CD4-positive, alpha-beta T cell treated with Interferon alpha-2 for 1 hour (primary cell): ENCODE measurements at places on chromosomes 13 and 19.

- no peak for DNase-seq
These were observed 24.9 kb upstream of the SIGLEC11 start for GRCh38 chr19:49985871-49986270.

- DNase-seq: no peak
These were observed 48.1 kb upstream of the PCDH9 start for GRCh38 chr13:67278235-67278634.

DNA sequence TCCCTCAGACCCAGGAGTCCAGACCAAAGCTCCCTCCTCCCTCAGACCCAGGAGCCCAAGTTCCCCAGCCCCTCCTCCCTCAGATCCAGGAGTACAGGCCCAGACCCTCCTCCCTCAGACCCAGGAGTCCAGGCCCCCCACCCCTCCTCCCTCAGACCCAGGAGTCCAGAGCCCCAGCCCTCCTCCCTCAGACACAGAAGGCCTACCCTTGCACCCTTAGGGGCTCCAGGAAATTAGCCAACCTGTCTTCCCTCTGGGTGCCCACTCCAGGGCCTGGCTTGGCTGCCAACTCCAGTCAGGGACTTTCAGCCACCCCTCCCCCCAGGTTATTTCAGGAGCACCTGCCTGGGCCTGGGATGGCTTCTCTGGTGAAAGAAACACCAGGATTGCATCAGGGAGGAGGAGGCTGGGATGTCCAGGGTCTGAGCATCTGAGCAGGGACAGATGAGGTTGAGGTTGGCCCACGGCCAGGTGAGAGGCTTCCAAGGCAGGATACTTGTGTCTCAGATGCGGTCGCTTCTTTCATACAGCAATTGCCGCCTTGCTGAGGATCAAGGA, at the start of gene FGF21:
Gene FGF21, plus strand, starts transcription at position 441 of the 558 bp plus-strand sequence. CDS start 713 bp downstream, outside the sequence.
- DNase-seq: no peak

DNA sequence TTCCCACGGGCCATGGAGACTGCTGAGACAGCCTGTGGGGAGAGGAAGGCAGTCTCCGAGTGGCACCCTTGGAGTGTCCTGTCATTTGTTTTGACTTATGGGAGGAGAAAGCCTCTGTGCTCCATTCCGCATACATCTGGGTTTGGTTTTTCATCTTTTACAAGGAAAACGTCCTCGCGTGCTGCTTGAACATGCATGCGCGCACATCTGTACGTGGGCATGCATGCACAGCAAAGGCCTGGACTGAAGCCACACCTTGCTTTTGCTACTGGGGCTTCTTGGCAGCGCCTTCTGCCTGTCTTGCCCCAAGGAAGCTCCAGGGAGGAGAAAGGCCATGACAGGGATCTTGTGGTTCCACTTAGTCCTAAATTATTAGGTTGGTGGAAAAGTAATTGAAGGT, 44.0 kb downstream of the SUGP2 start:
- no peak for DNase-seq

DNA sequence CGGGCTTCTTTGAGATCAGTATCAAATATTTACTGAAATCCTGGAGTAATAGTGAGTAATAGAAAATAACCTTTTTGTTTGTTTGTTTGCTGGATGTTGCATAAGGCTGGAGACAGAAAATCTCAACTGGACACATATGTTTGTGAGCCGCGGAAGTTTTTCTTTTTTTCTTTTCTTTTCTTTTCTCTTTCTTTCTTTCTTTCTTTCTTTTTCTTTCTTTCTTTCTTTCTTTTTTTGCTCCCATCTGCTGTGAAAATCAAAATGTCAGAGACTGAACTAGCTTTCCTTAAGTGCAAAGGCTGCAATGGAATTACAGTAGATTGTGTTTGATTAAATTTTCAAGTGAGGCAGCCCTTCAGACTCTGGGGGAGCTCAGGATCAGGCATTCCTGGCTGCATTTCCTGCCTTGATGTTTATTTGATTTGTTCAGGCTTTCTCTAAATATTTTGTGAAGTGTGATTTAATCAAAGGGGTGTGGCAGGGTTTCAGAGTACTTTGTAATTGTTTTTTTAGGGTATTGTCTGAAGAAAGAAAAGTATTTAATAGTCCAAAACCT, 319 bp downstream of the FRY start:
- DNase-seq: no peak

DNA sequence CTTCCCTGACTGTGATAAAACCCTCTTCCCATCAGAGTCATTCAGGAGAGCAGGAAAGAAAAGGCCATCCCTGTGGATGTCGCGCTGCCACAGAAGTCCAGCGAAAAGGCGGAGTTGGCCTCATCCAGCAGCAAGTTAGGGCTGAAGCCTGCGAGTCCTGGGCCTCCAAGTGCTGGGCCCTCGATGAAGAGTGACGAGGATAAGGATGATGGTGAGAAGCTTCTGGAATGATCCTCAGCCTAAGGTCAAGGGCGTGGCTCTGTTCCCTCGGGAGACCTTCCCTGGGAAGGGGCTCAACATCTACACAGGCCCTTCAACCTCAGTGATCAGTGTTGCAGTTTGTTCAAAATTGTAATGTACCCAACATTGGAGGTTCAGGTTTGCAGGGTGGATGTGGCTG, 22.3 kb downstream of the TEX29 start:
- DNase-seq: no peak

DNA sequence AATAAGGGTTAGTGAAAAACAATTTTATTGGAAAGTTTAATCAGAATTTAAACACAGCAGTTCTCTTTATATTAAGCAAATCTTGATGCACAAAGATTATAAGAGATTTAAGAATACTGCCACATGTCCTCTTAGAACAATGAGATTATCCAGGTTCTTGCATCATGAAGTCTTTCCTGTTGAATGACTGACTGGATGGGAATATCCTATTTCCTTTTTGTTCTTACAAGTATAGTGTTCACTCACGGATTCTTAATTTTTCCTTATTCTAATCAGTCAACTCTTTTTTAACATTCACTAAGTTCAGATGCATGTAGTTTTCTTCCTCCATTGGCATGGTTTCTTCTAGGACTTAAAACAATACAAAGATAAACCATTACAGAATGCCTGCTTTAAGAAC, 10.1 kb downstream of the URI1 start:
- DNase-seq: no peak

DNA sequence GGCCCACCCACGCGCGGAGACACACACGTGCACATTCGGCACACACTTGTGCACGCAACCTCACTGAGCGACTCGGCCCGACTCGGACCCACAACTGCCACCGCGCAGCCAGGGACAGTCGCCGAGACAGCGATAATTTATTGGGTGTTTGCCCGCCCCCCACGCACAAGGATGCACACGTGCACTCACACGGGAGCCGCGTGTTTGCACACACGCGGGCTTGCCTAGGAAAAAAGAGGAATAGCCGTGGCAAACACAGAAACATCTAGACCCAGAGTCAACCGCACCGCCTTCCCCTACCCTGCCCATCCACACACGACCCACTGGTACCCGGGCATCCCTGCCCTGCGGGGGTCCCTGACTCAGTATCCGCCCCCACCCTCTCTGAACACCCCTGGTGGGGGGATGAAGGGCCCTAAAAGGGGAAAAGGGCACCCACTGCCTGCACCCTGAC, 1.1 kb upstream of the SSBP4 start:
- DNase-seq: no peak

- DNase-seq: no peak
These were observed 1623.5 kb downstream of the PCDH9 start for GRCh38 chr13:65606622-65607021.

- DNase-seq: peak; percentile 51
These were observed 703 bp downstream of the ZNF506 start for GRCh38 chr19:19820774-19821320.

DNA sequence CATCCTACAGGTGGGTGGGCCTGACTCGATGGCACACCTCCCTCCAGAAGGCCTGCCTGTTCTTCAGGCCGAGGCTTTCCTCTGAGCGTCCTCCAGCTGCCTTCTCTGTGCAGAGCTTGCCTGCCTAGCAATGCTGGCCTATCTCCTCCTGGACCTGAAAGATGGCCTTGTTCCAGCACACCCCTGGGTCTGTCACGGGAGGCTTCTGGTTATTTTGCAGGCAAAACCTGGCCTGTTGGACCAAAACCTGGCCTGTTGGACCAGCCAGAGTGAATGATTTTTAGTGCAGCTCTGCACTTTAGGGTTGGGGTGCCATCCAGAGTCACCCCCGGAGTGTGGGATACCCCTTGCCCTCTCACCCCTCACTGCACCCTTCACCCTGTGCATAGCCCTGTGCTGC, 128.4 kb downstream of the KATNAL1 start:
- DNase-seq: no peak

- peak; percentile 74 for DNase-seq
These were observed at the start of gene TLE5 for GRCh38 chr19:3062165-3063105. Gene TLE5, minus strand, starts transcription at chr19:3062495. Its CDS starts 295 bp downstream, at chr19:3062200.

DNA sequence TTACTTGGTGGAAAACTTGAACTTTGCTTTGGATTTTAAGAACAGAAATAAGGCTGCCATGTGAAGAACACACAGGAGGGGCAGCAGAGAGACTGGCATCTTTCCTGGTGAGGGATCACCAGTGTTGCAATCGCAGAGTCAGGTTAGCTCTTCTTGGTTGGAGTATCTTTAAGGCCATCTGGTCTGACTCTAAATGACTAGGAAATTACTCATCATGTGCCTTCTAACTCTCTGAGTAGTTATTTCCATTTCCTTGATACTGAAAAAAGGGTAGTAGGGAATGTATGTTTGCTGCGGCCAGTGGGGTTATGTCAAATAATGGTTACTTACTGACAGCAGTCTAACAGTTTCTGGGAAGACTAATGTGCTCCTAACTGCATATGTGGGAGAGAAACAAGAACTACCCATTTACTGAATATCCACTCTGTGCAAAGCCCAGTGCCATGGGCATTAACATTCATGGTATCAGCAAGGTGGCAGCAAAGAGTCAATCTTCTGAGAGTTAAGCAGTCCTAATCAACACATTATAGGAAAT, 122.1 kb downstream of the COG6 start:
- DNase-seq: no peak

GRCh38 chr19:49911381-49912145, 14.9 kb upstream of the IL4I1 start:
- peak; percentile 66 for DNase-seq

GRCh38 chr13:30762643-30763042, 27.3 kb downstream of the ALOX5AP start:
- no peak for DNase-seq

- DNase-seq: no peak
These were observed at the start of gene PTGIR for GRCh38 chr19:46624958-46625661. Gene PTGIR, minus strand, starts transcription at chr19:46625089. Its CDS starts 864 bp downstream, at chr19:46624225.

DNA sequence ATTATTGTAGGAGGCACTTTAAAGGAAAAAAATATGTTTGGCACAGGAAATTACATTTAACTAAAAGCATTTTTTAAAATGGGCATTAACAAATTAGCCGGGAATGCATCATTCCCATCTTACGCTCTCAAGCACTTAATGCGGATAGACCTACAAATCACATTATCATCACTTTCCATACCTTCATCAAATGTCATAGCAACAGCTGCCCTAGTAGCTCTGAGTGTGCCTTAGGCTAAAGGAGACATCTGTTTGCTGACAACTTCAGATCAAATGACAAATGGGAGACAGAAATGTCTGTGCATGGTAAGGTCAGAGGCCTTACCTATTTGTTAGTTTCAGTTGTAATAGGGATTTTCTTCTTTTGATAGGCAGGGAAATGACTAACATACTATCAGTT, 773.2 kb upstream of the SLC10A2 start:
- no peak for DNase-seq

DNA sequence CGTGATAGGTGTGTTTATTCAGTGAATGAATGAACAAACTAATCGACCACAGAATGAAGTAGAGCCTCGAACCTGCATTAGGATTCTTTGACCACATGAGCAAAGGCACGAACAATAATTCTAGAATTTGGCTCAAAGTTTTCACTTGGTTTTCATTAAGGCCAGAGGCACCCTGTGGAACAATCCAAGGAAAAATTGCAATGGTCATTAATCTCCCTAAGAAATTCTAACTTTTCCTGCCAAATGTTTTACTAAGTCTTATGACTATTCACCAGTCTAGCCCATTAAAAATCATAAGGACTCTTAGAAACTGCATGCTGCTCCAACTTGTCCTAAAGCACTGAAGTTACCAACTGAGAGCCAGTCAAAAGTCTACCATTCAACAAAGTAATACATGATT, 271.7 kb downstream of the EFNB2 start:
- no peak for DNase-seq

- DNase-seq: no peak
These were observed 137.6 kb downstream of the FLT1 start for GRCh38 chr13:28357247-28357825.

DNA sequence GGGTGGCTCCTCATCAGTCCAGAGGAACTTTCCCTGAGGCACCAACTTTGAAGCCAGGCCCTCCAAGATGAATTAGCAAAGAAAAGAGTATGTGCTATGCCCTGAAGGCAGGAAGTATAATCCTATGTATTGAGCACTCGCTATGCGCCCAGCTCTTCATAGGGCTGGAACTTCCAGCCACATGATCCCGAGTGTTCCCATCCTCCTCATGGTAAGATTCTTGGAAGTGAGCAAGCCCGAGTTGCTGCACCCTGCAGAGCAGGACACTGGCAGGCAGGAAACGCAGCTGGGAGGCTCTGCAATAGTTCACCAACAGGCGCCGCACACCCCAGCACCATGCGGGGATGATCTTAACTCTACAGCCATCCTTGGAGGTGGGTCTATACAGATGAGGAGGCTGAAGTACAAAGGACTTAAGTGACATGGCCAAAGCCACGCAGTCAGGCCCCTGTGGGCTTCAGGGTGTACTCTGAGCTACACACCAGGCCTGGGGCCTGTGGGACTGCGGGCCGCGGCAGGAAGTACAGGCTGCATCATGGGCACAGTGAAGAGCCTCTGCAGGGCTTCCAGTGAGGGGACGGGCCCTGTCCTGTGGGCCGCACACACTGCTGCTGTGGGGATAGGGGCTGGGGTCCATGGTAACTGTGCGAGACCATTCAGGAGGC, 25.1 kb downstream of the C19orf47 start:
- DNase-seq: no peak

GRCh38 chr13:72384879-72385278, 342.6 kb downstream of the MZT1 start:
- no peak for DNase-seq

GRCh38 chr13:31367410-31367809, 167.6 kb downstream of the B3GLCT start:
- no peak for DNase-seq

DNA sequence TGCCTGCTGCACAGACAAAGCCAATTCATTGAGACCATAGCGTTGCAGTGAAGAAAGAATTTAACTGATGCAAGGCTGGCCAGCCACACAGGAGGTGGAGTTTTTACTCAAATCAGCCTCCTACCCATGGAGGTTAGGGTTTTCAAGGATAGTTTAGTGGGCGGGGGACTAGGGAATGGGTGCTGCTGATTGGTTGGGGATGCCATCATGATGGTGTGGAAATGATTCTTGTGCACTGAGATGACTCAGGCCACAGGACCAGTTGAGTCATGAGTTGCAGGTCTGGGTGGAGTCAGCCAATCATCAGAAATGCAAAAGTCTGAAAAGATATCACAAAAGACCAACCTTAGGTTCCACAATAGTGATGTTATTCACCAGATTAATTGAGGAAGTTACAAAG, 359.6 kb downstream of the FOXO1 start:
- DNase-seq: no peak

GRCh38 chr19:3154957-3155736, 19.3 kb downstream of the GNA15 start:
- DNase-seq: peak; percentile 89

GRCh38 chr19:49590971-49591730, at the start of gene PRR12:
Gene PRR12, plus strand, starts transcription at chr19:49591182. Its CDS starts 473 bp downstream, at chr19:49591655.
- peak; percentile 86 for DNase-seq
